ENCODE measurements at places on chromosomes 6 and 20.

- no peak for DNase-seq
These were observed 96.8 kb downstream of the ARMC2 start for GRCh38 chr6:108944707-108945680.

DNA sequence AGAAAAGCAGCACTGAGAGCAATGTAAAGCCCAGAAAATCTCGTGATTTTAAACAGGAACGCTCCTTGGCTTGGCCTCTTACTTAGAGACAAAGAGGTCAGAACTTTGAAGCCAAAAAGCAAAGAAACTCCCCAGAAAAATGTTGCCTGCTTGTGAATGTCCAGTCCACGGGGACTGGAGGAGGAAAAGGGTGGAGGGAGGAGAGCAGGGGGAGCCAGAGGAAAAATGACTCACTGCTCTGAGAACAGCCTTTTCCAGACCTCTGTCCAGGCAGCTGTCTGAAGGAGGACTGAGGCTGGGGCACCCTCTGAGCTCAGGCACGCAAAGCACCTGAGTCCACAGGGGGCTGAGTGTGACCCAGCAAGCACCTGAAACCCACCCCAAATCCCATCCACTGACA, 64.7 kb downstream of the TRAM2 start:
- no peak for DNase-seq

DNA sequence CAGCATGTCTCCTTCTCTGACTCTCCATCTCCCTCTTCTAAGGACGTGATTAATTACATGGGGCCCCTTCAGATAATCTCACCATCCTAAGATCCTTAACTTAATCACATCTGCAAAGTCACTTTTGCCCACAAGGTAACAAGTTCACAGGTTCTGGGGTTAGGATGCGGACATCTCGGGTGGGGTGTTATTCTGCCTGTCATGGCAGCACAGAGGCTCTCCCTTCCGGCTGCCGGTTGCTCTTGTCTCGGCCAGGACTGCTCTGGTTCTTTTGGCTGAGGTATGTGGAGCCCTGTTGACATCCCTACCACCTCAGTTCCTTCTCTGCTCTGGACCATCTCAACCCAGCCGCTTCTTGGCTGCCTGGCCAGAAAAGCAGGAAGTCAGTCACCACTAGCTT, 4.2 kb upstream of the CST11 start:
- DNase-seq = no peak

DNA sequence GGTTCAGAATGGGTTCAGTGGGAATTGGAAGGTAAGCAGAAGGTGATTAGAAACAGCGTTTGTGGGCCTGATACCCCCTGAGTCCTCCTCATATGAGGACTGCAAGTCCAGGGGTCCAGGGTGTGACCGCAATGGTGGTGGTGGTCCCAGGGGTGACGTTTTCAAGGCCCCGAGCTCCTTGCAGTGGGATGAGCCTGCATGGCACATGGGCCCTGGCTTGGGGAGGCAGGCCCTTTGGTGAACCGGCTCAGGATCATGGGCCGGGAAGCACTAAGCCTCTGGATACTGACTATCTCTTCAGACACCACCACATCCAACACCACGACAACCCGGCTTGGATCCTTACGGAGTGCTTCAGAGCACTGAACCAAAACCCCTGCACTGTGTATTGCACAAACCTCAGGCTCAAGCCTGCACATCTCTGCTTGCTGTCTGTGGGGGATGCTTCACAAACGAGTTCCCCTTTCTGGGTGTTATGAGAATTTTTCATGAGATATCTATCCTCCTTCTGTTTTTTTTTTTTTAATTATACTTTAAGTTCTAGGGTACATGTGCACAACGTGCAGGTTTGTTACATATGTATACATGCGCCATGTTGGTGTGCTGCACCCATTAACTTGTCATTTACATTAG, 67.9 kb downstream of the STK35 start:
- no peak for DNase-seq

- no peak for DNase-seq
These were observed 64.4 kb downstream of the CD40 start for GRCh38 chr20:46182276-46183200.

GRCh38 chr6:141158740-141159139, 974.0 kb upstream of the GJE1 start:
- no peak for DNase-seq

DNA sequence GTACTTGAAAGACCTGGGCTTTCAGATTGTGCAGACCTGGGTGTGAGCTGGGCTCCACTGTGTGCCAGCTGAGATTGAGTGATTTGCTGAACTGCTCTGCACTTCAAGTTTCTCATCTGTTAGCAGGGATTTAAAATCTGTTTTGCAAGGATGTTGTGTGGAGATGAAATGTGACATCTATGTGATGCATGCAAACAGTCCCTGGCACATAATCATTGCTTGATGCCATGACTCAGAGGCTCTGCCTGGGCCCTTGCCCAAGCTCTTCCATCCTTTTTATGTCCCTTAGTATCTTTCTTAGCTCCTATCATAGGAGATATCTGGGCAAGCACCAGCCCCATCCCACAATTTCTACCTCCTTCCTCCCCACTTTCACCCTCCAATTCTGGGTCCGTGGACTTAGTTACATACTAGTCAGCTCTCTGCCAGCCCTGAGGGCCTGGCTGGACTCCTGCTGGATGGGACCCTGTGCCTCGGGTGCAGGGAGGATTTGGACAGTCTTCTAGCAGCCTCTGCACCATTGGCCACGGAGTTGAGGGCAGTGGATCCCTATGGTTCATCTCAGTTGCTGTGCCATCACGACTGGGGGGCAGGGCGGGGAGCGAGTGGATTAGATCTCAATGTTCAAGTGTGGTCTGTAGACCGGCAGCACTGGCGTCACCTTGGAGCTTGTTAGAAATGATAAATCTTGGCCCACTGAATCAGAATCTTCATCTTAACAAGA, 103.6 kb downstream of the MAP3K7 start:
- no peak for DNase-seq

DNA sequence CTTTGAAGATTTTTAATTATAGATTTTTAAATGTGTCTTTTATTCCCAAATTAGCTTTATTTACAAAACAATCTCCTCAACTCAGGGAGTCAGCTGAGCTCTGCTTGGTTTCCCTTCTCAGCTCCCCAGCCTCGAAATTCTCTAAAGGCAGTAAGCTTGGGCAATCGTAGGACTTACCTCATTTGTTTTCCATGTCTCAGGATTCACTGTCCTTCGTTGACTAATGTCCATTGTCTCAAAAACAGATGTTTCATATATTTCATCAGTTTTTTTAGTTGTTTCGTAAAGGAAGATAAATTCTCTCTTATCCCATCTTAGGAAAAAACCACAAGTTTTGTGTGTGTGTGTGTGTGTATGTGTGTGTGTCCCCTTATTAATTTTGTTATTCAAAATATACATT, 102.2 kb upstream of the ADGRF1 start:
- no peak for DNase-seq

DNA sequence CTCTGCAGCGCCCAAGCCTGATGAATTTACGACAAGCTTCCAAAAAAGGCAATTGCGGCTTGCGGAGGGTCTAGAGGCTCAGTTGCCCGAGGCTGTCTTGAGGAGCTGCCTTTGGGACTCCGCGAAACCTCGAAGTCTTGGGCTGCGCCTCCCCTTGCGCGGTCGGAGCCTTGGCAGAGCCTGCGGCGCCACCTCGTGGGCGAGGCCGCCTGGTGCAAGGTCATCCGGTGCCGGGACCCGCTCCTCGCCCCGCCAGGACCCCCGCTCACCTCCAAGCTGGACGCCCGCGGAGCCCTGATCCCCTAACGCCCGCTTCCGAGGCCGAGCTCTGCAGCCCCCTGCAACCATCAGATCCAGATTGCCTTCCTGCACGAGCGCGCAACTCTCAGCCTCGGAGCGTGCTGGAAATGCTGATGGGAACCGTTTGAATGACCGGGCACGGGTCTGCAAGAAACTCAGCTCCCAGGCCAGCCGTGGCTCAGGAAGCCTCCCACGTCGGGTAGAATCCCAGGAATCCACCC, 14.9 kb upstream of the FAM210B start:
- DNase-seq = no peak

DNA sequence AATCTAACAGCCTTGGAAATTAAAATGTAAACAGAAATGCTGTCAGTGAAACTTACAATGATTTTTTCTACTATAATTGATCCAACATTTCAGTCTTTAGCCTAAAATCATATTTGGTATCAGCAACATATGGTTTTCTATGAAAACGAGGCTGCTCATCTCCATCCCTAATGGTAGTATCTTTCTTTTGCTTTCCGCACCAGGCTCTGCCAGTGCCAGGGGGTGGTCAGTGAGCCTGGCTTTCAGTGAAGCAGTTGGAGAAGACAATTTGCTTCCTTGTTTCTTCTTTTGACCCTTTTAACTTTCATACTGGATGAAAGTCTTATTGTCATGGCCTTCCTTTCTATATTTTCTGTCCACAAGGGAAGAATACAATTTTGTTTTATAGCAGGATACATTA, 258.4 kb downstream of the ARID1B start:
- no peak for DNase-seq

- no peak for DNase-seq
These were observed 203.3 kb upstream of the LAMP5 start for GRCh38 chr20:9311132-9311531.

DNA sequence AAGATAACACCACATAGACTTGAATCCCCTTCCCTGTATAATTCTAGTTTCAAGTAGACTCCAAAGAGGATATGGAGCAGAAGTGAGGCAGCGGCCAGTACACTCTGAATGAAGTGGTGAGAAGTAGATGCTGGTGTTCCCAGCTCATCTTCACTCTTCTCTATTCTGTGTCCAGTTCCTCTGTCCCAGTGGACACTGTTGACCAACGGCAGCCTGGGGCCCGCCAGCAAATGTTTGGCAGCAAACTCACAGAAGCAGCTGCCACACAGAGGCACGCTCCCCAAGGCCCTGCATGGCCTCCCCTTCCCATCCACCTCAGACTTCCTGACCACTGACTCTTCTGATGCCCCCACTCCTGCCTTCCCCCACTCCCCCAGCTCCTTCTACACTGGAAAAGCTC, 358.9 kb upstream of the ID4 start:
- no peak for DNase-seq

DNA sequence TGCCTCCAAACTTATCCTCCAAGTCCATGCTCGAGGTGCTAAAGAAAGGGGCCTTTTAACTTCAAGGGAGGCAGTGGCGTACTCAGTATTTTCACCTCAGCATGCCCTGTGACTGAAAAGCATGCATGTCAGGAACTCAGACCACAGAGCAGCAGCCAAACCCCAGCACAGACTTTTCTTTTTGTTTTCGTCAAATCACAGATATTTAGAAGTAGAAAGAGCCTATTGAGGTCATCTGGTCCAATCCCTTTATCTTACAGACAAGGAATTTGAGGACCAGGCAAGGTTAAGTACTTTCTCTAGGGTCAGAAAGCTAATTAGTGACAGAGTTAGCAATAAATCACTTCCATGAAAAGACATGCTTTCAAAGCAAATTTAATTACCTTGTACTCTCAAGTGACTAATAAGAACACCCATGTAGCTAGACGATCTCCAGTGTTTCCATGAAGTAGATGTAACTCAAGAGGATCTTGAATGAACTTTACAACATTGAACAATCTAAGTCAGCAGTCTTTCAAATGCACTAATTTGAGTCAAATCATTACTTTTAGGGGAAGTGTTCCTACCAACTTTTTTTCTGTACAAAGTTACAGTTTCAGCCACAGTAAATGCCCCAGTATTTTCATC, 35.9 kb downstream of the MOXD1 start:
- no peak for DNase-seq

- DNase-seq = no peak
These were observed 18.0 kb upstream of the CLDN20 start for GRCh38 chr6:155245831-155246230.

DNA sequence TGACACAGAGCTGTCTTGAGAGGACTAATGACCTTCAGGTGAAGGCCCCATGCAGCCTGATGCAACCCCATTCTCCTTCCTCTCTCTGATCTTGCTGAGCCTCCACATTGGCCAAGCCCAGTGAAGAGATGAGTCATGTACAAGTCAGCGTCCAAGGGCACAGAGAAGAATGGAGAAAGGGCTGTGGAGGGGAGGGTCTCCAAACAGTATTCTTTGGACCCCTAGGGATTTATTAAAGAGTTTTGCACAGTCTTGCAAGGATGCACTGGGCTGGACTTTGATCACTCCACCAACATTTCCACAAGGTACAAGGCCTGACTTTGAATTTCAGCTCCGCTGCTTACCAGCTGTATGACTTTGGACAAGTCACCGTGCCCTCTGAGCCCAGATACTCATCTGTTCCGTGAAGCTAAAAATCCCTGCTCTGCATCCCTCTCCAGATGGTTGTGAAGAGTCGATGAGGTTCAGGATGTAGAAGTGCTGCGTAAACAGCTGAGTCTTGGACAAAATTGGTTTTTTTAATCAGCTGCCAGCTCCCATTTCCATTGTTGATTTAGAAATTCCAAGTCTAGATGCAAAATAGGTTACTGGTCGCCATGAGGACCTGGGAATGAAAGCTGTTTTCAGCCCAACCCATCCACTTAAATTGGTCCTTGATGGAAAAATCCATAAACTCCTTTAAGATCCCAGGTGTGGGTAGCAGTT, 14.1 kb upstream of the KCNG1 start:
- DNase-seq = no peak

- no peak for DNase-seq
These were observed 117.6 kb downstream of the TMEM242 start for GRCh38 chr6:157205473-157206358.

GRCh38 chr20:14878676-14879019, 541.2 kb upstream of the FLRT3 start:
- no peak for DNase-seq

DNA sequence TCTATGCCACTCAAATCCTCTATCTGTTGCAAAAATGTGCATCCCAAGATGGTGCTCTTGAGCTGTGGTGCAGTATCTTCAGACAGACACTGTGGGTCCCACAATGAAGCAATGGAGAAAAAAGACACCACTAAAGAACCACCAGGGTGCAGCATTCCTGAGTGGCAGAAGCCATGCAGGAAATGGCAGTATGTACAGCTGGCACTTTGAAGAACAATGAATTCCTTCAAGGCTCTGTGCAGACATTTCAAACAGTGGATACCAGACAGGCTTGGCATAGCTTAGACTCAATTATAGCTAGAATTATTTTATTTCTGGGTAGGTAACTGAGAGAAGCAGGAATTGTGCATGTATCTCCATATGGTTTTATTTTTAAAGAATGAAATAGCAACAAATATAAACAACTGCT, 24.0 kb upstream of the HDAC2 start:
- DNase-seq = no peak

GRCh38 chr20:7383216-7383615, 557.0 kb downstream of the HAO1 start:
- DNase-seq = no peak

- DNase-seq = no peak
These were observed 232.5 kb downstream of the LAMA2 start for GRCh38 chr6:129115471-129115870.

GRCh38 chr6:21348146-21348503, 245.4 kb upstream of the SOX4 start:
- no peak for DNase-seq

DNA sequence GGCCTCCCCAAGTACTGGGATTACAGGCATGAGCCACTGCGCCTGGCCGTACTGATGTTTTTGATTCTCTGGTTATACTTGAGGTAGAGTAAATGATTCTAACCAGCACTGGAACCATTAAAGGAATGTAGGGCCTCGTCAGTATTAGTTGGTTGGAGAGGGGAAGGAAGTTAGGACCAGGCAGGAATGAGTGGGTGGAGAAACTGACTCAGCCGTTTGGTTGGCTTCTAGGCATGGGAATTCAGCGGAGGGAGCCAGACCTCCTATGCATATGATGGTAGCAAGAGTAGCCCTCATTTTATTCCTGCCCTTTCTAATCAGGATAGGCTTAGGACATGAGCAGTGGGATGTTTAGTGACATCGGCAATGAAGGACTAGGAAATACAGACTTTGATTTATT, 19.0 kb upstream of the SERINC3 start:
- no peak for DNase-seq

Measured in activated CD4-positive, CD25-positive, alpha-beta regulatory T cell (primary cell).